ENCODE measurements at places on chromosomes 6 and 20.

DNA sequence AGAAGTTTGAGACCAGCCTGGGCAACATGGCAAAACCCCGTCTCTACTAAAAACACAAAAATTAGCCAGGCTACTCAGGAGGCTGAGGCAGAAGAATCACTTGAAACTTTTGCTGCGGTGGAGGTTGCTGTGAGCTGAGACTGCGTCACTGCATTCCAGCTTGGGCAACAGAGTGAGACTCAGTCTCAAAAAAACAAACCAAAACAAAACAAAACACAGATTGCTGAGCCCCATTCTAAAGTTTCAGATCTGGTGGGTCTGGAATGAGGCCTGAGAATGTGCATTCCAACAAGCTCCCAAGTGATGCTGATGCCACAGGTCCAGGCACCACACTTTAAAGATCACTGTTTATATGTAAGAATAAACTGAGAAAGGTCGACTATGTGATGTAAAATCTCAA, 24.9 kb upstream of the TMEM14A start:
- no peak for DNase-seq

DNA sequence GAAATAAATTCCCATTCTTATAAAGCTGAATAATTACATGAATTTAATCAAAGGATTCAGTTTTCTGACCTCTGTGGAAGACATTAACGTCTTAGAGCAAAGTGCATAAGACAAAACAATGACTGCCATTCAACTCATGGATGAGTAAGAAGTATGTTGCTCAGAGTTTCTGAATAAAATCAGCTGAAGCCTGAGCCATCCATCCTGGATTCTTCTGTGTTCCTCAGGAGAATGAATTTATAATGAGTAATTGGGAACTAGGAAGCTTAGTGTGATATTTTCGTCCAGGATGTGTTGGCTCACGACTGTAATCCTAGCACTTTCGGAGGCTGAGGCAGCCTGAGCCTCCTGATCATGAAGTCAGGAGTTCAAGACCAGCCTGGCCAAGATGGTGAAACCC, 62.8 kb downstream of the PERP start:
- DNase-seq, result no peak

DNA sequence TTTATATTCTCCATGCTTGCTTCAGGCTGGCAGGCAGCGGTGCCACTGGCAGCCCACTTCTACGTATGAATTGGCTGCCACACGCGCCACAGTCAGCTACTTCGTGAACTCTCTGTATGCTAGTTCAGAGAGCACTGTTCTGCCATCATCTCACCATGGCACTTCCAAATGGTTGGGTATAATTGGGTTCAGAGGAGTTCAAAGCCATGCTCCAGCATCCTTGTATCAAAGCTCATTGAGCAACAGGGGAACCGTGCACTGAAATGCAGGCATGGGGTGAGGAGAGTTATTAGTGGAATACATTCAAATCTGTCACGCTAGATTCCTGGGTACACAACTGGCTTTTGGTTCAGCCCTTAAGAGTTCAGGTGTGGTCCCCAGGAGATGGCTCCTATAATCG, 519.9 kb upstream of the NOX3 start:
- no peak for DNase-seq

DNA sequence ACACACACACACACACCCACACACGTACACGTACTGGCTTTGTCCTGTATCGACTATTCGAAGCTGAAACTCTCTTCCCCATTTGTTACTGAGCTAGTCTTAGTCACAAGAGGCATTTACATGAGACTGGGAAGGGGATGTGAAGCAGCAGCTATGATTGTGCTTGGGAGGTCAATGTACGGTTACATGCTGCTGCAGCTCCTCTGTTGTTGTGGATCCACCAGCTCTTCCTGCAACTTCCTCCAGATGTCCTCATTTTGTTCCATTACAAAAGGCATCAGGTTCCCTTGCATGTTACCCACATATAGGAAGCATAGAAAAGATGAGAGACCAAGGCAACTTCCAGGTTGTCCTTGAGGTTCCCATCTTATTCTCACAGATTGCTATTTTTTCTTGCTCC, 612.4 kb upstream of the IMPG1 start:
- no peak for DNase-seq

- no peak for DNase-seq
These were observed 366.7 kb downstream of the THBS2 start for GRCh38 chr6:168886964-168887363.

Data from Caco-2 (cell line).